ENCODE measurements at places on chromosomes 2 and 18.

DNA sequence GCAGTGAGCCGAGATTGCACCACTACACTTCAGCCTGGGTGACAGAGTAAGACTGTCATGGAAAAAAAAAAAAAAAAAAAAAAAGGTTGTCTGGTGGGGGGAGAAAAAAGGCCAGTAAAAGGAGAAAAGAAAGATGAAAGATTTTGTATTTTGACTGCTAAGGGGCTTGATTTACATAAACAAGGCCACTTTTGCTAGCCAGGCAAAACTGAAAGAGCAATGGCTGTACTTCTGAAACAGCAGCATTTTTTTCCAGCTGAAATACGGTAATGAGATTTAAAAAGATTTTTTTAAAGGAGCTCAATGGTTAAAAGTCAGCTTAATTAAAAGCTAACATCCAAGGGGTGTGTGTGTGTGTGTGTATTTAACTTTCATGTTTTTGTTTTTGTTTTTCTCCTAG lies 11.3 kb upstream of the OXER1 start:
- DNase-seq: no peak

DNA sequence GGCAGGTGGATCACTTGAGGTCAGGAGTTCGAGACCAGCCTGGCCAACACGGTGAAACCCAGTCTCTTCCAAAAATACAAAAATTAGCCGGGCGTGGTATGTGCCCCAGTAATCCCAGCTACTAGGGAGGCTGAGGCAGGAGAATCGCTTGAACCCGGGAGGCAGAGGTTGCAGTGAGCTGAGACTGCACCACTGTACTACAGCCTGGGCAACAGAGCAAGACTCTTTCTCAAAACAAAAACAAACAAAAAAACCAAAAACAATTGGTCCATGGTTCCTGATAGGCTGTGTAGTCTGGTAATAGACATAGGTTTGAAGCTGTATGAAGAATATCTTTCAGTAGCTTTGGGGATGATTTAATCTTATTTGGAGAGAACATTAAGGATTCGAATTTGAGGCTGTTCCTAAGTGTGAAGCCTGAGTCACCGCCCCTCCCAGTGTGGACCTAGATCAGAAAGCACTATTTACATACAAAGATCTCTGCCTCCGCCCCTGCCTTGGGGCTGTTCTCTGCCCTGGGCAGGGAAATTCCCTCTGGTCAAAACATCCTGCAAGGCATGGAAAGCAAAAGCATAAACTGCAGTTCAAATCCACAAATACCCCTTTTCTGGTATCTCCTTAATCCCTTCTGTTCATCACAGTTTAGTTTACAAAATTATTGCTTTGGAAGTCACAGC lies 52.8 kb upstream of the PMAIP1 start:
- peak; percentile 34 for DNase-seq

GRCh38 chr18:74702950-74703349 lies 105.3 kb downstream of the ZNF407 start:
- DNase-seq: no peak

DNA sequence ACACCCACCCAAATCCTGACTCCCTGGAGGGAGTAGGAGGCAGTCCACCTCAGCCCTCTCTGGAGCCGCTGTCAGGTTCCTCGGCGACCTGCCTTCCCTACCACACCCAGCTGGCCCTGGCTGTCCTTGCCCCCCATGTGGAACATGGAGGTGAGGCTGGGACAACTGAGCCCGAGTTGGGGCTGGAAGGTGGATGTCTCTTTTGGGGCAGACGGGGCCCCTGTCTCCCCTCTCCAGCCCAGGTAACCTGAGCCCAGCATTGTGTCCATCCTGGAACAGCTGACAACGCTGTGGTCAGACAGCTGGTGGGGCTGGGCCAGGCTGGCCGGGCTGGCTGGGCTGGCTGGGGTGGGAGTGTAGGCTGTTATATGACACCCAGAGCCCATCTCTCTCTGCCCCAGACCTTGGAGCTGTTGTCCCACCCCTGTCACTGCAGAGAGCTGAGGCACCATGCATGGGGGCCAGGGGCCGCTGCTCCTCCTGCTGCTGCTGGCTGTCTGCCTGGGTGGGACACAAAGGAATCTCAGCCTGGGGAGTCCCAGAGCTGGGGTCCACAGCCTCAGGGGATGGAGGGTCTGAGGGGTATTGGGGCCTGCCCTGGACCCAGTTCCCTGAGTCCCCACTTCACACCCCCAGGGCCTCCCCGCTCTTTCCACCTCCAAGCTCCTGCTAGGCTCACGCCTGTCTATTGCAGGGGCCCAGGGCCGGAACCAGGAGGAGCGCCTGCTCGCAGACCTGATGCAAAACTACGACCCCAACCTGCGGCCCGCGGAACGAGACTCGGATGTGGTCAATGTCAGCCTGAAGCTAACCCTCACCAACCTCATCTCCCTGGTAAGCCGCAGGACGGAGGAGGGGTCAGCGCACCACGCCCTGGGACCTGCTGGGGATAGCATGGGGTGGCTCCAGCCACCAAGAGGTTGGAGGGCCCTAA lies at the start of gene CHRNG:
Gene CHRNG (plus strand): TSS at position 395 of the 934 bp plus-strand sequence. CDS start 56 bp downstream, at position 451.
- no peak for DNase-seq

DNA sequence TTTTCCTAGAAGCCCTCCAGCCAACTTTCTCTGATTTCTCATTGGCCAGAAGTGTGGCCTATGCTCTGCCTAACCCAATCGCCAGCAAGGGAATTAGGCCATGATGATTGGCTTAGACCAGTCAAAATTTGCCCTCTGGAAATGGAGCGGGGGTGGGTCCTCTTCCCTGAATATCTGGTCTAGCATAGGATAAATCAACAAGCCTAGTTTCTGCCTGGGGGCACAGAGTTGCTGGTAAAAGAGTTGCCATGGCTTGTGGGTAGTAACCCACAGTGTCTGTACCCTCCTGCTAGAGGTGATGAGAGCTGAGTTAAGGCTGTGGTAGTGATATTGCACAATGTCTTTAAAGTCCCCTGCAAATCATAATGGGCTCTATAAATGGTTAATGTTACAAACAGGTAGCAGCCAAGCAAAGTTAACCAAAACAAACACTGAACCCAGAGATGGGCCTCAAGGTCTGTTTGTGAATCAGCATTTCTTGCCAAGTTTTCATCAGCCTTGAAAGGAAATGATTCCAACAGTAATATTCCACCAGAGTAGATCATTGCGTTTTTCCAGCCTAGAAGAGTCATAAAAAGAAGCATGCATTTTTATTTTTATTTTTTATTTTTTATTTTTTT lies 19.3 kb downstream of the GALM start:
- no peak for DNase-seq

- no peak for DNase-seq
These were observed 8.2 kb downstream of the GDF7 start for GRCh38 chr2:20674974-20675679.

Measured in germinal center (tissue), 1 donor.